ENCODE measurements at places on chromosomes 7 and 10.

DNA sequence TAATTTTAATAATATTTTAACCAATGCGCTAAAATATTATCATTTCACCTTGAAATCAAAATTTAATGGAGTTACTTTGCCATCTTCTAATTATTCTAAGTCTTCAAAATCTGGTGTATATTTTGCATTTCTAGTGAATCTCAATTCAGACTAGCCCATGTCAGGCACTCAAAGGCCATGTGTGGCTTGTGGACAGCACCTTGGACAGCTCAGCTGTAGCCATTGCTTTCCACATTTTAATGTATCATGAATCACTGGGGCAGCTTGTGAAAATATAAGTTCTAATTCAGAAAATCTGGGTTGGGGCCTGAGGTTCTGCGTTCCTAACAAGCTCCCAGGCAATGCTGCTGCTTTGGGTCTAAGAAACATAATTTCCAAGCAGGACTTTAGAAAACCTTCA lies 57.2 kb downstream of the MGAM2 start:
- DNase-seq: no peak

DNA sequence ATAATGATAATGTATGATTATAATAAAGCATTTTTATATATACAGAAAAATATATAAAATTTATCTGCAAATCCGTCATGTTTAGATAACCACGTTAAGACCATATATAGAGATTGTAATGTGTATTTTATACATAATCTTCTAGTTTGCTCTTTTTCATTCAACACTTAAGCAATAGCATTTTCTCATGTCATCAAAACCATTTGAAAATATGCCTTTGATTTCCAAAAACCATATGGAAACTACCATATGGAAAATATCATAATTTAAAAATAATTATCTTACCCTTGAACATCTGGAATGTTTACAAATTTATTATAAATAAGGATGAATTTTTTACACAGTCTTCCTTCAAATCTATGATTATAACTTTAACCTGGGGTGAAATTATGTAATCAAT lies 250.4 kb upstream of the NPSR1 start:
- DNase-seq: no peak

DNA sequence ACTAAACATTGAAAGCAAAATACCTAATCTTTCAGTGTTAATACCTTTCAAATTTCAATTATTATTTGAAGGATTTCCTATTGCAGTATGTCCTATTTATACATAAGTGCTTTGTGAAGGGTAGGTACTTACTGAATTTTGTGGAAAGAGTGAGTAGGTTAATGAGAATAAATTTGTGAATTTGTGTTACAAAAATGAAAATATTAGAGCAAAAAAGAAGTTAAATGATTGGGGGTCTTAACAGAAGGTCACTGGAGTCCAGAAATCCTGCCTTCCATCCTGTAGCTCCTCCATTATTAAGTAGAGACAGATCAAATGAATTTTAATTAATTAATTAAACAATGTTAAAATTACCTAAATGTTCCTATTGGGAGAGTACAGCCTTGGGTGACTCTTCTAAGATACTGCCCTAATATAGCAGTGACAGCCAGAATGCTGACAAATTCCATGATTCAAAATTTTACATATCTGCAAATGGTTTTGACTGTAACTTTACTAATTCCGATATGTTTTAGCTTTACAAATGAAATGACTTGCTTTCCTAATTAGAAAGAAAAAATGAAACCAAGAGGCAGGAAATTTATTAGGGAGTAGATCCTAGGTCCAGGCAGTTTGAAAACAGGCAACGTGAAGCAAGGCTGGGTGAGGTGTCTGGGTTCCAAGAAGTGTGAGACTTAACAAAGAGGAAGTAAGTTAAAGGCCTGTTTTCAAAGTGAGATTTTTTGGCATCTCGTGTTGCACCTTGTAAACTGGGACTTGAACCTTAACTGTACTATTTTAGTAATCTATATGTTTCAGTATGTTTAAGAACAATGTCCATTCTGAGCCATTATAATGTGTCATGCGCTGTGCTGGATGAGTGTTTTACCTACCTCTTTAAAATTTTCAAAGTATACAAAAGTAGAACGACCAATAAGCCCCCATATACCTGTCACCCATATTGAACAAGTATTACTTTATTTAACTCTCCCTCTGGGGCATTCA lies 1.5 kb downstream of the PIK3CG start:
- DNase-seq: no peak

- DNase-seq: no peak
These were observed 160.0 kb upstream of the ZNF804B start for GRCh38 chr7:88599528-88599927.

- no peak for DNase-seq
These were observed 14.7 kb upstream of the CAMK2G start for GRCh38 chr10:73889014-73889413.

DNA sequence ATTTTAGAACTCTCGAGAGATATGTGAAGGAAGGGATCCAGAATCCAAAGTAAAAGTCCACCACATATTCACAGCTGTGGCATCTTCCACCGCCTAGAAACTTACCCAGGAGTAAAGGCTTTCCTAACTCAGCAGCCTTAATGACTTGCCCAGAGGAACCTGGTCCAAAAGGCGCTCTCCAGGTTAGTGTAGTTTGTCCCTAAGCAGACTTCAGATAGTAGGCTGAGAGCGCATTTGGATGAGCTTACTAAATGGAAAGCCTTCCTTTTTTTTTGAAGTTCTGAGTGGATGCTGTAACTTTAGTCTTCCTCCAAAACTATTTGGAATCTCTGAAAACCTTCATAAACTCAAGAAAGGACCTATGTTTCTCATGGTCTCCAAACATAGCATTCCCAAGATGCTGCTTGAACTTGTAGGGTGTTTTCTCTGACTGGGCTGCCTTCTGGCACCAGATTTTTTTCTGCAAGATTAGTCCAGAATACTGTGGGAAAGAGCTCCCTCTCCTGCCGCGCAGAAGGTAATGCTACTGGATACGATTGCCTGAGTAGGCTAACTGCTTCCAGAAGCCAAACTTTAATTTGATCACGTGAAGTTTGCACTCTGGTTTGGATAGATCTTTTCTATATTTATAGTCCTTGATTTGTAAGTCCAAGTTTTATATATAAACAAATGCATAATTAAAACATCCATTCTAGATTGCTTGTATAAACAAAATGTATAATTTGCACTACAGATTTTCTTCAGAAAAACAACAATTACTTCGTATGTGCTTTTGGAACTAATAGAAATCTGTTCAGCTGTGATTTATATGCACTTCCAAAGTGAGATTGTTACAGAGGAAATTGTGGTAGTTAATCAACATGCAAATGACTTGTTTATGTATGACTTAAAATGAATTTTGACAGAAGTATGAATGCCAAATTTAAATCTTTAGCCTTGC lies 19.6 kb upstream of the GPR37 start:
- DNase-seq: no peak

DNA sequence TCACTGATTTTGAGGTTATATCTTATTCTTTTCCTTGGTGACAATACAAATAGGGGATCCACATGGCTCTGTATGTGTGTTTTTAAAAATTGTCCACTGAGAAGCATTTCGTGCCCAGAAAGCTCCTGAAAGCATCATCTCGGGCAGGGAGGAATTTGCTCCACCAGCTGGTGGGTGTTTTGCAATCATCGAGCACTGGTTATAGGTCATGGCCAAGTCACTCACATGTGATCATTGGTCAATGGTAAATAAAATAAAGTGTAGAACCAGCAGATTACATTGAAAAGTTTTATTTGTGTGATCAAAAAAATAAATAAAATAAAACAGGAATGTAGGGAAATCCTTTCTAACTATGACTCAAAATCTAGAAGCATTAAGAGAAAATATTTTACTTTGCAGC lies 23.0 kb upstream of the SNX13 start:
- no peak for DNase-seq

GRCh38 chr10:29048506-29048905 lies 240.4 kb upstream of the LYZL1 start:
- DNase-seq: no peak

DNA sequence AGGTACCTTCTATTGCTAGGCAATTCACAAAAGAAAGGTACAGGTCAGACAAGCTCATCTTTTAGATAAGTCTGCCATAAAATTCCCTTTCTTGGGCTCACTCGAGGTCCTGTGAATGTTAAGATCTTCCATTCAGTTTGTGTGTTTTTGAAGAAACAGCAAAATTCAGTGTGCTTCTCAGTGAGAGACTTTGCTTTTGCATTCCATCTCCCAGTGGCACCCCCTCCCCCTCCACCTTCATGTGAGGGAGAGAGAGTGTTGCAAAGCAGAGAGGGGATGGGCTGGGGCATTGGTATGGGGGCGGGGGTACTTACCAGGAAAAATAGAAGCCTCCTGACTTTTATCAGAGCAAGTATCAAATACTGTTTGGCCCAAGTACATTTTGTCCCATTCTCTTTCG lies 3.8 kb upstream of the TECTB start:
- DNase-seq: no peak

- no peak for DNase-seq
These were observed 478.9 kb downstream of the KCNMA1 start for GRCh38 chr10:77158666-77159065.
